ENCODE measurements at places on chromosomes 1 and 21. TPM values are rescaled to one million over a fixed set of nuclear protein-coding genes. Genes with fewer than 3 reads are reported as not detected.

Gene SPRR2A
- 0.96 TPM for total RNA-seq

Gene TCP10L
- 0.18 TPM for total RNA-seq

GRCh38 chr1:186849271-186849671 is 20.5 kb downstream of the PLA2G4A start:
- no peak for DNase-seq

DNA sequence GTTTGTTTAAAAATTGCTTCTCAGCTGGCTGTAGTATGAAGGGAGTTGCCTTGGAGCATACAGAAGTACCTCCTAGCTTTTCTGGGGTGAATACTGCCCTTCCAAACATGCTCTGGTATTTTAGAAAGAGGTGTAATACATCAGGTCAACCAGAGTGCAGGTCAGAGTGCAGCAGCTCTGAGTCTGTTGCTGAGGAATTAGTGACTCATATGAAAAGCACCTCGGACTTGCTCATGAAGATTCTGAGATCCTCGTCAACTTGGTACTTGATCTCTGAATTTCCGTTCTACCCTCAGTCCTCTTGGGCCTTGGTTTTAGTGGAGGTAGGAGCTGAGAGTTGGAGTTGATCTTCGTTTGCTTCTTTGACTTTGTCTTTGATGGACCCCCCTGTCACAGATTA is 67.3 kb downstream of the NOS1AP start:
- DNase-seq: no peak

- DNase-seq: peak; percentile 20
Measured at GRCh38 chr1:180152588-180152987, 2.1 kb upstream of the QSOX1 start.

GRCh38 chr21:25396135-25396711 is 211.1 kb downstream of the MRPL39 start:
- no peak for DNase-seq

DNA sequence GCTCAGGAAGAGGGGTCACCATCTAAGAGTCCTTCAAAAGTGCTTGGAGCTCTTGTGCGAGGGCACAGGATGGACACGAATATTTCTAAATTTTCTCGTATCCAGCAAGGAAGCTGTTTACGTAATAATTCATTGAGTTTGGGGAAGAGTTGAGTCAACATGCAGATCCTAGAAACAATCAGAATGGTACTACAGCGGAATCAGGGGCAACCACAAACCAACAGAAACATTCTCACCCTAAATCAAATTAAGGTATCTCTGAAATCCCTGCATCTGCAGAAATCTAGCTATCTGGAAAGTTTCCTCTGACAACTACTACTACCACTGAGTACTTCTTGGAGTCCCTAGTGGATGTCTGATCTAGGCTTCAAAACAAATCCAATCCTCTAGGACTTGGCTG is 352.4 kb downstream of the LTN1 start:
- no peak for DNase-seq

DNA sequence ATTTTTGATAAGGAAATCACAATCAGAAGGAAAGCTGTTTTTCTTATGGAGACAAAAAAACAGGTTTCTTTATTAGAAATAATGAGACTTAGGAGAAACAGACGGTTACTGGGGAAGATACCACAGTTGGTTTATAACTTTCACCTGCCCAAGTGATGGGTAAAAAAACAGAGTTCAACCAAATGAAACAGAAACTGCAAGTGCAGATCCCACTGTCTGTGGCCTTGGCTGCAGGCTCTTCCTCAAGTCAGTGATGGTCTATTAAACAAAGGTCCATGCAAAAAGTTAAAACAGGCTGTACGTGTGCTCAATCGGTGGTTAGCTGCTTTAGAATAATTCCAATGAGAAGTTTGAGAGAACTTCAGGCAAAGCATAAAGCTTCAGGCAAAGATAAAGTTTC is 112.1 kb upstream of the NEGR1 start:
- DNase-seq: no peak

DNA sequence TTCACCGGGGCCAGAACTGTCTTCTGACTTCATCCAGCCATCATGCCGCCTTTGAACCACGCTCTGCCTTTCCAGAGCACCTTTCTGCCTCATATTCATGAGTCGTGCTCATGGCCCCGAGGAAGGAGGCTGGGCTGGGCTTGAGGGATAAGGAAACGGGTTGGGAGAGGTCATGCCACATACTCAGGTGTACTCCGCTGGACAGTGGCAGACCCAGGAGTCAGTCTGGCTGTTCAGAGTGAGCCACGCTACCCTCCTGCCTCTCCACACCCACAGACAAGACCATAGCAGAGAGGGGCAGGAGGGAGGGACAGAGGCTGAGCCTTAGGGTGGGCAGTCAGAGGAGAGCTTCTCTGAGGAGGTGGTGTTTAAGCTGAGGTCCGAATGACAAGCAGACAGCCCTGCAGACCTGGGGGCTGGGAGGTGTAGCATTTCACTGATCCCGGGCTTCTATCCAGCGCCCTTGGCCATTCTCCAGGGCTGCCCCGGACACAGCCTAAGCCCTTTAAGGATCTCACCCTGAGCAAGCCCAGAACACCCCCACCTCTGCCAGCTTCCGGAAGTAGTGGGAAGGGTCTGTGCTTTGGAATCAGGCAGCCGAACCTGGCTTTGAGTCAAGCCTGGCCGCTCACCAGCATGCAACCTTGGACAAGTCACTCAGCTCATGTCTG is 102.3 kb downstream of the LACTBL1 start:
- no peak for DNase-seq

GRCh38 chr1:16972189-16972895 is 8.1 kb downstream of the MFAP2 start:
- DNase-seq: no peak
